Aorta (tissue), 5 donors: ENCODE measurements at places on chromosomes 2 and 18. TPM values are rescaled to one million over a fixed set of nuclear protein-coding genes. Genes with fewer than 3 reads are reported as not detected.

The VSNL1 gene
- not detected for total RNA-seq

The TUBA3E gene
- not detected for total RNA-seq

The GALNT5 gene
- 3.2 TPM for total RNA-seq

The CRACDL gene
- total RNA-seq, result 7.5 TPM

The MC4R gene
- not detected for total RNA-seq

GRCh38 chr2:29047083-29047845, 27.1 kb downstream of the PCARE start:
- no peak for DNase-seq

DNA sequence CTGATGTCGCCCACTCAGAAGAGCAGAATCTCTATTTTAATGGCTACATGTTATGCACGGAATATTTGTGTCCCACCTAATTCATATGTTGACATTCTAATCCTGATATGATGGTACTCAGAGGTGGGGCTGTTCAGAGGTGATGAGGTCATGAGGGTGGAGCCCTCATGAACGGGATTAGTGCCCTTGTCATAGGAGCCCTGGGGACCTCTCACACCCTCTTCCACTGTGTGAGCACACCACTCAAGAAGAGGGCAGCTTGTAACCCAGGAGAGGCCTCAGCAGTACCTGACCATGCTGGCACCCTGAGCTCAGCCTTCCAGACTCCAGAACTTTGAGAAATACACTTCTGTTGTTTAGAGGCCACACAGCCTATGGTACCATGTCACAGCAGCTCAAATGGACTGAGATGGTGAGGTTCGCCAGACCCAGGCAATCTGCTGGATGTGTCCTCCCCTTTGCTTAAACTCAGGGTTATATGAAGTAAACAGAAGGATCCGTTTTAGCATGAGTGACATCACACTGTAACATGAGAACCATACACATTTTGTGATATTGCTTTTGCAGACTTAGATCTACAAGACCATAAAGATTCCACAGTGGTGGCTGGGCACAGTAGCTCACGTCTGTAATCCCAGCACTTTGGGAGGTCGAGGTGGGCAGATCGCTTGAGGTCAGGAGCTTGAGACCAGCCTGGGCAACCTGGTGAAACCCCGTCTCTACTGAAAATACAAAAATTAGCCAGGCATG, 48.7 kb downstream of the ATOH8 start:
- no peak for DNase-seq

DNA sequence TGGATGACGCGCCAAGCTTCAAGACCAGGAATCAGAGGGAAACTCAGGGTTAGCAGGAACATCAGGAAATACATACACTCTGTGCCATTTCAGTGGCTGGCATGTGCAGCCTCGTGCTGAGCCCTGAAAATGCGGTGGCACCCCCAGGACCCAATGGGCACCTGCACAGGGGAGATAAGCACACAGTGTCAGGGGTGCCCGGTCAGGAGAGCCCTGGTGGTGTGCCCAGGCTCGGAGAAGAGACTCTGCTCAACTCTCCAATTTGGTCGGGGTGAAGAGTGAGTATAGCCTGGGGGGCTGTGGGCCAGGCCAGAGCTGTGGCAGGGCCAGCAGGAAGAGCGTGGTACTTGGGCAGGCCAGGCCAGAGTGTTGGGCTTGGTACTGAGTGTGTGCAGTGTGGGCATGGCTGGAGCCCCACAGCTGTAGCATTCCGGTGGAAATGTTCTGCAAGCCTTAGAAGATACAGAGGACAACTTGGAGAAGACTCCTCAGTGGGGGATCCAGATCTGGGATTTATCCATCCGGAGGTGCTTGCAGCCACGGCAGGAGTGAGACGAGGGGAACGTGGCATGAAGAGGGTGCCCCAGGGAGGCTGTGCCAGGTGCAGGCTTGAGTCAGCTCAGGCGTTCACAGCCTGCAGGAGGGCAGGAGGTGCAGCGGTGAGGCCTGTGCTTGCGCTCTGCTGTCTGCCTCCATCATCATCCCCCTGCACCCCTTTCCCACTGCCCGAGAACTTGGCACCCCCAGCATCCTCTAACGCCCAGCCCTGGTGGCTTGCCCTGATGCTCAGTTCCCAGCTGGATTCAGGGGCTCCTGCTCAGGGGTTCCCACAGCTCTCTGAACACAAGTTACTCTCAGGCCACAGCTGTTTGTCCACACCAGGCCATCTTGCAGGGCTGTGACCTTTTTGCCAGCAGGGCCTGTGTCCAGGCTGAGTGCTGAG, 451.7 kb upstream of the HS6ST1 start:
- peak; percentile 12 for DNase-seq

DNA sequence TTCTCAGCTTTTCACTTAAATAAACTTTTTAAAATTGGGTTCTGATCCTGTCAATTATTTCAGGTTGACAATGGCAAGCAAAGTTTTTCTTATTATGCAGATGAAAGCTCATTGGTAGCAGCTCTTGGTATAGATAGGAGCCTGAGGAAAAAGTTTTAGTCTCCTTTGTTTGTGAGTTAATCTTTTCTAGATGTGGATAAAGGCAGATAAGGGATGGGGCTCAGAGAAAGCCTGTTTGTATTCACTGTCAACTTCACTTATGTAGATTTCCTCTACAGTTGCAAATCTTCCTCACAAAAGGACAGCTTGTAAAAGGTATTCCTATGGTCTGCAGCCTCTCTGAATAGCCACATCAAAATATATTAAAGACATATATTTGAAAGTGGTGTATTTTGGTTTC, 224.5 kb upstream of the SPOPL start:
- DNase-seq, result no peak

- DNase-seq, result no peak
These were observed 990 bp upstream of the GDF7 start for GRCh38 chr2:20666005-20666303.

DNA sequence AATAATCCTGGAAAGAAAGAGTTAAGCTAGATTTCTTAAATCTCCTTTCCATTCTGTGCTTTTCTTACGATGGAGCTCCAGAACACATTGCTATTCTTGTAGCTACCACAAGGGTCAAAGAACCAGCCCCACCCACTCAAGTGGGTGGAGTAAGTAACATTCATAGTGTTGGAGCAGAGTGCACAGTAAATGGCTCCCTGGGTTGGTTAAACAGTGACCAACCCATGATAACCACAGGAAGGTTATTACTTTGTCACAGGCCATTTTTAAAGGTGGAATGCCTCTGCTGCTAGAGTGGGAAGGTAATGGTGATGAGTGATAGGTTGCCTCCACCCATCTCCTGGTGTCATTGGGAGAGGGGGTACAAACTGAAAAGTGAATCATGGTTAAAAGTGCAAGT, 13.9 kb downstream of the ARPC2 start:
- no peak for DNase-seq

- DNase-seq, result no peak
These were observed 17.2 kb downstream of the TMEM18 start for GRCh38 chr2:660029-660428.
